Stimulated activated CD4-positive, alpha-beta T cell treated with anti-CD3 and anti-CD28 coated beads, Interleukin-1b, Interleukin-23, amount 100 ng/mL, for 1 hour (primary cell): ENCODE measurements at places on chromosomes 1 and 21.

- DNase-seq = no peak
These were observed 1.1 kb downstream of the LRRC3 start for GRCh38 chr21:44456214-44456914.

GRCh38 chr1:62725255-62725654 lies 37.1 kb upstream of the DOCK7 start:
- no peak for DNase-seq

DNA sequence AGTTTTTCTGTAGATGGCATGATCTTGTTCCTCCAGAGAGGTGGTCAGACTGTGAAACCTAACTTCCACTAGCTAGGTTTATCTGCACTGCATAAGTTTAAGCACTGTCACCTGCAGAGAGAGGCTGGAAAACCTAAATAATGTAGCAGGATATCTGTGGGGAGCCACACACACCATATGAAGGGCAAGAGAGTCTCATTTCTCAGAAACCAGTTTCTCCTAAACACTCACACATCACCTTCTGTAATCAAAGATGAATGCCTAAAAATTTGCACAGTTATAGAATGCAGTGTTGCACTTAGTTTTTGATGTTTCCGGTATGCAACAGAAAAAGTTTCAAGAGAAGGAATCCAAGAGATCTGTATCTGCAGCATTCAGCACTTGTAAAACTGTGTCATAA lies 654.6 kb downstream of the ADGRL2 start:
- no peak for DNase-seq

- DNase-seq = no peak
These were observed 85.2 kb upstream of the TMPRSS2 start for GRCh38 chr21:41593051-41593759.

DNA sequence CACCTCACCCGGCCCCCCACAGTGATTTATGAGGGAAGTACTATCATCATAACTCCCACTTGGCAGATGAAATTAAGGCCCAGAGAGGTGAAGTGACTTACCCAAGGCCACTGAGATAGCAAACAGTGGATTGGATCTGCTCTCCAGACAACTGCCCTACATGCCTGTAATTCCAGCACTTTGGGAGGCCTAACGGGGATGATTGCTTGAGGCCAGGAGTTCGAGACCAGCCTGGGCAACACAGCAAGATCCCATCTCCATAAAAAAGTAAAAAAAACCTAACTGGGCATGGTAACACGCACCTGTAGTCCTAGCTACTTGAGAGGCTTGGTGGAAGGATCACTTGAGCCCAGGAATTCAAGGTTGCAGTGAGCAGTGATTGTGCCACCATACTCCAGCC lies 14.2 kb upstream of the RNF19B start:
- DNase-seq = no peak

DNA sequence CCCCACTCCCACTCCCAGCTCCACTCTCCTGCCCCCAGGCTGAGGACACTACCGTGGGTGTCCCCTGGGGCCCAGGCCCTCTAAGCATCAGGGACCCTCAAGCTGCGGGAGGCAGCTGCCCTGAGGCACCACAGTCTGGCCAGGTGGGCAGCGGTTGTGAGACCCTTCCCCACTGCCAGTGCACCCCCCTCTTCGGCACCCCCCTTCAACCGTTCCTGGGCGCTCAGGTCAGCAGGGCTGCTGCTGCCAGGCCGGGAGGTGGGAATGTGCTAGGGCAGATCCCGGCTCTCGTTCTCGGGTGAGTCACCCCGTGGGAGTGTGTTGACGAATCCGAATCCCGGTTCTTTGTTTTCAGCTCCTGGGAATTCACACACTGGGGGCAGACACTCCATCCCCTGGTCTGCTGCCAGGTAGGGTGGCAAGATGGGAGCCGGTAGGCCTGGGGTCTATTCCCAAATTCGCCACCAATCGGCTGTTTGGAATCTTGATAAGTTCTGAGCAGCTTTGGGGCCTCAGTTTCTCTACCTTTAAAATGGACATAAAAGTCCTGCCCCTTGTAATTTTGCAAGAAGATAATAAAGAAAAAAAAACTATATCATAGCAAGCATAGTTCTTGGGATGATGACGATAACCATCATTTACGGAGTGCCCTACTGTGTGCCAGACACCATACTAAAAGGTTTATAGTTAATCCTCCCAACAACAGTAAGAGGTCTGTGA lies 28.5 kb upstream of the CASZ1 start:
- no peak for DNase-seq

GRCh38 chr1:23696335-23696989 lies 4.9 kb downstream of the RPL11 start:
- DNase-seq = no peak

DNA sequence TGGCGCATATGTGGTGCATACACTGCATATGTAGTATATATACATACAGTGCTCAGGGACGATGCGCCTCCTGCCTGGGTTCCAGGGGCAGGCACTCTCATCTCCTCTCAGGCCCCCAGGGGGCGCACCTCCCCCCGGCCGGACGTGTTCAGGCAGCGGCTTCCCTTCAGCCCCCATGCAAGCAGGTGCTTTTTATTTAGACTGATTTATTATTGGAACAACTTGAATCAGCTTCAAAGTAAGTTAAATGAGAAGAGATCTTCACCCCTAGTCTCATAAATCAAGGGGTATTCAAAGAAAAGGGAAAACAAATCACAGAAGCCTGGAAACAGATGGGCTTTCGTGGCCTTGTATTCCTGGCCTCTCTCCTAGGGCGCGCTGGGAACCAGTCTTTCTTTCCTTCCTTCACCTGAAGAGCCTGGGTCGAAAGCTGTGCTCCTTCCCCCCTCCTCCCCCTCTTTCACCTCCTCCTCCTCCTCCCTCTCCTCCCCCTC lies 64.6 kb downstream of the UBIAD1 start:
- peak; percentile 31 for DNase-seq

- DNase-seq = no peak
These were observed 1.8 kb upstream of the FOXO6 start for GRCh38 chr1:41359211-41360073.

DNA sequence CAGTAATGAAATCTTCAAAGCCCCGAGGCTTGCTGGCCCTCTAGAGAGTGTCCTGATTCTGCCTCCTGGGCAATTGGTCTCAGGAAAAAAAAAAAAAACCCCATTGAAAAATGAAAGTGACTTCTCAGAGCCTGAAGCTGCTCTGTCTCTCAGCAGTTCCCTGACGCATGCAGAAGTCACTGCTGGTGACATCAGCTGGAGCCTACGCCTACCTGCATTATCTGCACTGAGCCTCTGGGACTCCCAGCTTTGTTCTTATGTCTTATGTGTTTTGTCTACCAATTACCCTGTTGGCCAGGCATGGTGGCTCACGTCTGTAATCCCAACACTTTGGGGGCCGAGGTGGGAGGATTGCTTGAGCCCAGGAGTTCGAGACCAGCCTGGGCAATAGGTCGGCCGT lies 10.1 kb upstream of the SLC25A33 start:
- no peak for DNase-seq

DNA sequence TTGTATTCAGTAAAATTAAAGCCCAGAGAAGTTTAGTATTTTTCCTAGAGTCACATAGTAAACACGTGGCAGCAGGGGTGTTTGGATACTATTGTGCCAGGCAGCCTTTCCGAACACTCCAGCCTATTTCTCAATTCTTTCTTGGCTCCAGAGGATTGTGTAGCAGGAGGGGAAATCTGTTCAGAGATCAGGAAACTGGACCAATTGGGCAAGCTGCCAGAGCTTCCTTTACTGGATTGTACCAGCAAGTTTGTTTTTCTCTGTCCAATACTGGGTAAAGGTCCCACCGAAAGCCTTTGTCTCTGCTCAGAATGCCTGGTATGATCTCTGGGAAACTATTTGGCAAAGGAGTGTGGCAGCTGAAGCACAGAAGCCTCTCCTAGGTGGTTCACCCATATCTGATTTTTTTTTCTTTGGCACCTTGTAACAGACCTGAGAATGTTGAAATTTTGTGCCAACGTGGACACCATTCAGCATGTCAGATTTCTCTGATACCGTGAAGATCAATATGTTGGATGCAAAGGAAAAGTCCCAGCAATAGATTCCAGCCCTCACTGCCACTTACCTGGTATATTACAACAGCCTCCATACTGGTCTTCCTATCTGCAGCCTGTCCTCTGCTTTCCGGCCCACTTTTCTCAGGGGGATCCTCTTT lies 126.2 kb downstream of the FGGY start:
- DNase-seq = no peak

DNA sequence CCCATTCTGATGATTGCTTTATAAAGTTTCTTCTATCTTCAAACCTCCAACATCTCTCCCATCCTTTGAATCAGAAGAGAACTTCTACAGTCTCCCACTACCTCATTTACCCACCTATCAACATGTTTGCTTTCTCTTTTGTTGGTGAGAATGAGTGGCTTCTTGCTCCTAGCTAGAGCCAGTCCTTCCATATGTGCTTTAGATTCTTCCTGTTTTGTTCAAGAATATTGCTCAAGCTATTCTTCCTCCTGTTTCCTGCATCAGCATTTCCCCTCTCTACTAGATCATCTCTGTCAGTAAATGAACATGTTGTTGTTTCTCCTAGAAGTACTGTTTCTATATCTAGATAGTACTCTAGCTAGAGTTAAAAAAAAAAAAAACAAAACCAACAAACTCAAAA lies 6.3 kb downstream of the ATF6 start:
- DNase-seq = no peak

DNA sequence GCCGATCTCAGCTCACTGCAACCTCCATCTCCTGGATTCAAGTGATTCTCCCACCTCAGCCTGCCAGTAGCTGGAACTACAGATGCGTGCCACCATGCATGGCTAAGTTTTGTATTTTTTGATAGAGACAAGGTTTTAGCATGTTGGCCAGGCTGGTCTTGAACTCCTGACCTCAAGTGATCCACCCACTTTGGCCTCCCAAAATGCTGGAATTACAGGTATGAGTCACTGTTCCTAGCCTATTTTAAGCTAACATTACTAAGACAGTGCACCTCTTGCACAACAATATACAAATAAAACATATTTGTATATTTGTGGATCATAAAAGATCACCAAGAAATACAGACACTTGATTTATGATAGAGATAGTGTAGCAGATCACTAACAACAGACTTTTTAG lies 139.1 kb downstream of the DUSP10 start:
- no peak for DNase-seq

DNA sequence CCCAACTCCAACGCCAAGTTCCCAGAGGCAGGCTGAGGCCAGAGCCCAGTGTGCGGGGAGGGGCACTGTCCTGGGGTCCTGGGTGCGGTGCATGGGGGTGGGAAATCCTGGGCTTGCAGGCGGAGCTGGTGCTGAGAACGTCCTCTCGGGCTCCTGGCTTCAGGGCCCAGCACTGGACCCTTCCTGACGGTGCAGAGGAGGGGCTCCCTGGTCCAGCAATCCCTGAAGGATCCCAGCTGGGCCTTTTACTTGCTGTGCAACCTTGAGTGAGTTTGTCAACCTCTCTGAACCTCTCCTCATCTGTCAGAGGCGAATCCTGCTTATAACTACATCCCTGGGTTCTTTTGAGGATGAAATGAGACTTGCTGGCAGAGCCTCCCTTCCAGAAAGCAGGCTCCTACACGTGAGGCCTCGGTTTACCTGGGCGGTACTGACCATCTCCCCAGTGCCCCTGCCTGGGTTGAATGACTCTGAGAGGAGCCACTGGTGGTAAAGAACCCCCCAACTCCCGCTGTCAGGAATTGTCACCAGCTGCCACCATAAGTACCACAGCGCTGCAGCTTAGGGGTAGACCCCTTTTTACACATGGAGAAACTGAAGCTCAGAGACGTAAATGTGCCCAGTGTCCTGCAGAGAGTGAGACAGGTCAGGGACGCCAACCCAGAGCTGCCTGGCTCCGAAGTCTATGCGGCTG lies 77.3 kb downstream of the DHRS3 start:
- no peak for DNase-seq

DNA sequence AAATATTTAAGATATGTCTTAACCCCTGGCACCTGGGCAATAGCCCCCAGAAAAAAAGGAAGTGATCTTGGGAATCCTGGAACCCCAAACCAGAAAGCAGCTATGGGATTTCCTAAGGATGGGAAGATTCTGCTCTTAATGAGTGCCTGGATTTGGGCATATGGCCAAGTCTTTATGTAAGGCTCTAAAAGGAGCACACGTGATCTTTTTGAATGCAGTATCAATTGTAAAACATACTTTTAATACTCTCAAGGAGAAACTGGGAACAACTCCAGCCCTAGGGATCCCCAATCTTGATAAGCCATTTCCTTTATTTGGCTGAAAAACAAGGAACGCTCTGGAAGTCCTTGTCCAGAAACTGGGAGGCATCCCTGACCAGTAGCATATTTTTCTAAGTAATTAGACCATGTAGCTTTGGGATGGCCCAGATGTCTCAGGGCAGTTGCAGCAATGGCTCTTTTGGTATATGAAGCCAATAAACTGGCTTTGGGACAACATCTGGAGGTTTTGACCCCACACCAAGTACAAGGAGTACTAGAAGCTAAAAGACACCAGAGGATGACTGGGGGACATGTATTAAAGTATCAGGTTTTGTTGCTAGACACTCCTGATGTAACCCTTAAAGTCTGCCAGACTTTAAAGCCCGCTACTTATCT lies 80.9 kb upstream of the KIAA0040 start:
- no peak for DNase-seq

GRCh38 chr1:45205011-45205909 lies 1.1 kb downstream of the ZSWIM5 start:
- DNase-seq = no peak

DNA sequence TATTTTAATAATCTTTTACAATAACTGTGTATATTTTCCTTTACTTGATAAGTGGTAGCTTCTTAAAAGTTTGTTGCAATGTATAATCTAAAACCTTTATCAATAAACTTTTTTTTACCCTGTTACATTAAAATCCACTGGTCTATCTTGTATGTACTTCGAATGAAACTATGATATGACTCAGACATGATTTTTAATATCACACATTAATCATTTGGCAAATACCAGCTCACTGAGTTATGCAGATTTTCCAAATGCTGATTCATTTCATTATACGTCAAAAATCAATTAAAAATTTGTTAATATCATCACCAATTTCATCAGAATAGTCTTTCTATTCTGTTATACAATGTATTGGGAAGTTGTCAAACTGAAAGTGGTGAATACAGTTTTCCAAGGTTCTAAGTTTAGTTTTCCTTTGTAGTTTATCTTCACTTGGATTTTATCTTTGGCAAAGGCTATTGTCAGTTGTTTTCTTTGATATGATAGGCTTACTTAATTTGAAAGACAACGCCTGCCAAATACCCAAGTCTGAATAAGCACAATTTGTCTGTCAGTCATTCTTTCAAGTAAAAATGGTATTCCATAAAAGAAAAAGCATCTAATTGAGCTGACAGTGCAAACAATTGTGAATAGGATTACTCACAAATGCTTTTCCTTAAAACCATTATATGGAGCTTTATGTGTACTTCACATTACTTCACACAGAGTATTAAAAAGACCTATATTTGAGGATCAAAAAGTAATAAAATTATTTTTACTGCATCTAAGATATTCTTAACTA lies 127.0 kb downstream of the NME7 start:
- no peak for DNase-seq
